Left renal pelvis (tissue), 4 donors: ENCODE measurements at places on chromosomes 3 and 15. TPM values are rescaled to one million over a fixed set of nuclear protein-coding genes. Genes with fewer than 3 reads are reported as not detected.

Gene CADM2
- 6.4 TPM for polyA plus RNA-seq

DNA sequence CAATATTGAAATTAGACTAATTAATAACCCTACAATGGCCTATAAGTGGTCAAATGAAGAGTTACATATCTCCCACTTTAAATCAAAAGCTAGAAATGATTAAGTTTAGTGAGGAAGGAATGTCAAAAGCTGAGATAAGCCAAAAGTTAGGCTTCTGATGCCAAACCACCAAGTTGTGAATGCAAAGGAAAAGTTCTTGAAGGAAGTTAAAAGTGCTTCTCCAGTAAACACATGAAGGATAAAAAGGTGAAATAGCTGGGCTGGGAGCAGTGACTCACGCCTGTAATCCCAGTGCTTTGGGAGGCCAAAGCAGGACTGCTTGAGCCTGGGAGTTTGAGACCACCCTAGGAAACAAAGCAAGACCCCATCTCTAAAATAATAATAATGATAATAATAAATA lies 46.9 kb upstream of the DCUN1D1 start:
- no peak for DNase-seq

GRCh38 chr3:97821287-97821773 lies 481 bp upstream of the CRYBG3 start:
- DNase-seq, result no peak

Gene PROK2
- polyA plus RNA-seq, result not detected

Gene ERICH6
- polyA plus RNA-seq, result not detected
